ENCODE measurements at places on chromosomes 4 and X.
A peak's percentile ranks its signal among the peaks of the same experiment; 100 is the strongest.

DNA sequence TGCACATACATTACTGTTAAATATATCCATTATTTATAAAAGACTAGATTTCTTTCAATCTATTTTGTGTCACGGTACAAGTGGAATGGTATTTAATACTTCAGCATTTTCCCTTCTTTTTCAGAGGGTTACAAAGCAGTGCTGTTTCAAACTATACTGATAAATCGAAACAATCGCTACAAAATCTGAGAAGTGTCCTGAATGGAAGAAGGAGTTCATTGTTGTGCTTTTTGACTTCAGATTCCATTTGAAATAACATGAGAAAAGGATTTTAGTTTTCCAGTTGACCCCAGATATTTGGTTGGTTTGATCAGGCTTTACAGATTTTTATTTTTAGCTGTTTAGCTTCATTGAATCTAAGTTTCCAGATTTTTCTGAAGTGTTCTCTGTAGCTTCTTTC, 292.1 kb upstream of the ANKRD50 start:
- DNase-seq: no peak
- no peak overlapping the region for H3K27ac ChIP-seq
- no peaks in the 10 kb centered on the region for H3K4me1 ChIP-seq
- no peaks in the 10 kb centered on the region for H3K36me3 ChIP-seq

- no peak for DNase-seq
- no peaks in the 10 kb centered on the region for H3K36me3 ChIP-seq
- no peak overlapping the region for H3K4me3 ChIP-seq
- peaks cover 5% of the 10 kb centered on the region for H3K4me1 ChIP-seq
- H3K27ac ChIP-seq: no peak overlapping the region
Measured at GRCh38 chr4:143339497-143339896, 2.8 kb downstream of the GAB1 start.

DNA sequence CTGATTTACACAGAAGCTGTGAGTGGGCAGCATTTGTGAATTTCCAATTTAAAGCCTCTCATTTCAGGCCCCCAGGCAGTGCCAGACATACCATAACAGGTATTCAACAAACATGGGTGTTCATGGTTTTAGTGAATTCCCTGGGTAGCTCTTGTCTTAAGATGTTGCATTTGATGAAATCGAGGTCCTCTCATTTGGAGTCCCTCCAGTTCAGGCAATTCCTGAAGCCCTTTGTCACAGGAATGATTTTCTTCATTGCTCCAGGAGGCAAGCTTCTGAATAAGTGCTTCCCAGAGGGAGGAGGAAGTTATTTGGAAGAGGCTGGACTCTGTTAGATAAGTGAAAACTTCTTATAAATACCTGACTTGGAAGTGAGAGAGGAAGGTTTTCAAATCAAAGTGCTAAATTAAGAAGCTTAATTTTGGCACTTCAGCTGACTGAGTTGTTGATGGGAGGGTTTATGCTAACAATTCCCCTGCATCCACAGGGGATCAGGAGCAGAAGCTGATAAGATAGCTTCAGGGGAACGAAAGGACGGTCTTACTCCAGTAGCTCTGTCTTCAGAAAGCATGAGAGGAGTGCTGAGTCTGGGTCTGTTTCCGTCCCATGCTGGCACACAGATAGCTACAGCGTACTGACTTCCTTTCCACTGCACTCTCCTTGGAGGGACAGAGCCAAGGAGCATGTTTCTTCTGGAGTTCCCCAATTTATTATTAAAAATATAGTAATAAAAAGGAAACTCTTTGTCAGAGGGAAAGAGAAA, 543.1 kb downstream of the GBA3 start:
- no peak for DNase-seq
- H3K27me3 ChIP-seq: no peaks in the 10 kb centered on the region
- H3K27ac ChIP-seq: no peak overlapping the region
- H3K4me1 ChIP-seq: no peaks in the 10 kb centered on the region

GRCh38 chr4:142960126-142960525, 114.0 kb upstream of the INPP4B start:
- no peak overlapping the region for H3K27ac ChIP-seq
- no peak overlapping the region for H3K4me3 ChIP-seq
- no peaks in the 10 kb centered on the region for H3K4me1 ChIP-seq
- no peaks in the 10 kb centered on the region for H3K27me3 ChIP-seq
- DNase-seq: no peak

DNA sequence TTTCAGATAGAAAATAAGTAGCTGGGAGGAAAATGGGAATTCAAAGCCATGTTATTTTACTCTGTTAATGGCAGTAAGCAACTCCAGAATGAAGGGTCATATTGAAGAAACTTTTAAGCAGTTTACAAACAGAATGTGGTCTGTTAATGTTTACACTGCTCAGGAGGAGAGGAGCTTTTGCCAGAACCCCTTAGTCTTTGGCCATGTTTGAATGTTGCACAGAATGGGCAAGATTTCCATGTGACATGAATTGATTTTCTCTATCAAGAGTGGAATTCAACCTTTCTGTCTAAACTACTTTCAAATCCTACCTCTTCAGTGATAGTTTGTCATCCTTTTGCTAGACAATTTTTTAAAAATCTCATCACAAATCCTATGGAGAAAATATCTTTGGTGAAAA, 115.8 kb upstream of the DGKK start:
- H3K36me3 ChIP-seq: no peaks in the 10 kb centered on the region
- H3K27ac ChIP-seq: no peak overlapping the region
- DNase-seq: no peak
- peaks cover 2% of the 10 kb centered on the region for H3K27me3 ChIP-seq
- no peak overlapping the region for H3K4me3 ChIP-seq

GRCh38 chrX:53262918-53263394, 18.4 kb downstream of the IQSEC2 start:
- peak; percentile 55 for DNase-seq
- H3K27ac ChIP-seq: no peak overlapping the region
- peaks cover 30% of the 10 kb centered on the region for H3K27me3 ChIP-seq
- no peak overlapping the region for H3K4me3 ChIP-seq
- no peaks in the 10 kb centered on the region for H3K36me3 ChIP-seq

GRCh38 chr4:159178979-159179969, 76.4 kb downstream of the RAPGEF2 start:
- H3K36me3 ChIP-seq: no peaks in the 10 kb centered on the region
- H3K27me3 ChIP-seq: no peaks in the 10 kb centered on the region
- H3K4me1 ChIP-seq: peaks cover 15% of the 10 kb centered on the region
- no peak for DNase-seq

GRCh38 chr4:173794662-173795061, 264.6 kb upstream of the HAND2 start:
- no peaks in the 10 kb centered on the region for H3K27me3 ChIP-seq
- H3K36me3 ChIP-seq: no peaks in the 10 kb centered on the region
- 0 out of 2 replicates have a peak, but pooled peaks cover 2% of the 10 kb centered on the region for H3K4me1 ChIP-seq
- peak; percentile 85 for DNase-seq
- H3K4me3 ChIP-seq: no peak overlapping the region
- no peak overlapping the region for H3K27ac ChIP-seq

GRCh38 chrX:21056622-21057021, 317.6 kb upstream of the CNKSR2 start:
- no peaks in the 10 kb centered on the region for H3K36me3 ChIP-seq
- no peak overlapping the region for H3K27ac ChIP-seq
- no peak overlapping the region for H3K4me3 ChIP-seq
- DNase-seq: no peak
- no peaks in the 10 kb centered on the region for H3K4me1 ChIP-seq

DNA sequence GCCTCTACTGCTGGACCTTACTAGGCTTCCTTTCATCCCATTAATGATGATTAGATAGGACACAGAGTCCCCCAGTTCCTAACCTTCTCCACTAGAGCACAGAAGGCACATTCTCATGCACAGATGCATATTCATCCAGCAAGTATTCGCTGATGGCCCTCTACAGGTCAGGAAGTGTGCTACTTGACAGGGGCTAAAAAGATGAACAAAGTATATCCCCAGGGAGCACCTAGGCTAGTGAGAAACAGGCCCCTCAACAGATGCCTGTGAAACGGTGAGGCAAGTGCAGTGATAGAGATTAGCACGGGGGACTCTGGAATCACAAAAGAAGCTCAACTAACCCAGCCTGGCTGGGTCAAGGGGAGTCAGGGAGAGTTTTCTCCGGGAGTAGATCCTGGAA, 95.8 kb downstream of the MGST2 start:
- no peak overlapping the region for H3K4me3 ChIP-seq
- H3K36me3 ChIP-seq: no peaks in the 10 kb centered on the region

All from IMR-90 (cell line).